ENCODE measurements at places on chromosomes 7 and 10.

GRCh38 chr7:123348690-123349089 is 148.9 kb upstream of the SLC13A1 start:
- DNase-seq: no peak

DNA sequence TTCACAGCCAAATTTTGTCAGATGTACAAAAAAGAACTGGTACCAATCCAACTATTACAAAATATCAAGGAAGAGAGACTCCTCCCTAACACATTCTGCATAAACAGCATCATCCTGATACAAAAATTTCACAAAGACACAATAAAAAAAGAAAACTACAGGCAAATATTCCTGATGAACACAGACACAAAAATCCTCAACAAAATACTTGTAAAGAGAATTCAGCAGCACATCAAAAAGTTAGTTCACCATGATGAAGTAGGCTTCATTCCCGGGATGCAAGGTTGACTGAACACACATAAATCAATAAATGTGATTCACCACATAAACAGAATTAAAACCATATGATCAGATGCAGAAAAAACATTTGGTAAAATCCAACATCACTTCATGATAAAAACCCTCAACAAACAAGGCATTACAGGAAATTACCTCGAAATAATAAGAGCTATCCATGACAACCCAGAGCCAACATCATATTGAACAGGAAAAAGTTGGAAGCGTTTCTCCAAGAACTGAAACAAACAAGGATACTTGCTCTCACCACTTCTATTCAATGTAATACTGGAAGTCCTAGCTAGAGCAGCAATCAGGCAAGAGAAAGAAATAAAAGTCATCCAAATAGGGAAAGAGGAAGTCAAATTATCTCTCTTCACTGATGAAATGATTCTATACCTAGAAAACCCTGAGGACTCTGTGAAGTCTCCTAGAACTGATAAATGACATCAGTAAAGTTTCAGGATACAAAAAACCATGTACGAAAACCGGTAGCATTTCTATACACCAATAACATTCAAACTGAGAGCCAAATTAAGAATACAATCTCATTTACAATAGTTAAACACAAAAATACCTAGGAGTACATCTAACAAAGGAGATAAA is 223.1 kb downstream of the REEP3 start:
- DNase-seq: no peak

DNA sequence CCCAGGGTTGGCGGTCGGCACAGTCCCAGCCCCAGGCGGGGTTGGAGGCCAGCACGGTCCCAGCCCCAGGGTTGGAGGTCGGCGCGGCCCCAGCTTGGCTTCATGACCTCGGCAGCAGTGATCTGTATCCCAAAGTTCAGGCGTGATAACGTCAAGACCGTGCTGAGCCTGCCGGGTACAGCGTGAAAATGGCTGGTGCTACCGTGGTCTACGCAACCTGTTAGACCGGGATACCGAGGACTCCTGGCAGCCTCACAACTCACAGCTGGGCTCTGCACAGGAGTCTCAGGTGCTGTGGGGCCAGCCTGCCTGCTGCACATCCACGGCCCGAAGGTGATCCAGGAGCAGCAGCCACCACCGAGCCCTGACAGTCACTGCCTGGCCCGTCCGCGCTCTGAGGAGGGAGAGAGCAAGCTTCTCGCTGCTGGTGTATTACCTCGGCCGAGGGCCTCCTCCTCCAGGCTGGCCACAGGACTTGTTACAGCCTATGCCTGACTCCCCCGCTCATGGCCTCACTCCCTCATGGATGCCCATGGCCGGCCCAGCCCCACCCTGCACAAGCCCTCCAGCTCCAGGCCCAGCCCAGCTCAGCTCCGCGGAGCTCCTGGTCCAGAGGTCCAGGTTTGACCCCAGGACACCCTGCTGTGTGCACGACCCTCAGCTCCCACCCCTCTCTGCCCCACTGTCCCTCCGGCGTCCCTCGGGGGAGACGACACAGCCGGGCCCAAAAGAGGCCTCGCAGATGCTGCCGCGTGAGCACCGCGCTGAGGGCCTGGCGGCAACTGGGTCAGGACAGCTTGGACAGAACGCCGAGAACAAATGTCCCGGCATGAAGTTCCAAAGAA is 156.0 kb downstream of the ELFN1 start:
- DNase-seq: no peak

DNA sequence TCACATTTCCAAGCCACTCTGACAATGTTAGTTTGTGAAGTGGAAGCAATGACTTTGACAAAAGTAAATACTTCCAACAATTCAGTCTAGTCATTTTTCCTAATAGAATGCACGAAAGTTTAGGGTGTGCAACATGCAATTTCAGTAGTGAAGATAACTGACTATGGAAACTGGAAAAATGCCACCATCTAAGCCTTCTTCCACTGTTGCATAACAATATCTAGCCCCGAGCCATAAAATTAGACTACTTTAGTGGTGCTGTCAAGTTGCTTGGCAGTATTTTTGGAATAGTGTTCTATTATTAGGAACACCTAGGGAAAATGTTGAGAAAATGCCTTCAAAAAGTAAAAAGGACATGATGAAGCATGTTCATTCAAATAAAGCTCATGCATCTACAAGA is 17.9 kb downstream of the SEMA3A start:
- no peak for DNase-seq

DNA sequence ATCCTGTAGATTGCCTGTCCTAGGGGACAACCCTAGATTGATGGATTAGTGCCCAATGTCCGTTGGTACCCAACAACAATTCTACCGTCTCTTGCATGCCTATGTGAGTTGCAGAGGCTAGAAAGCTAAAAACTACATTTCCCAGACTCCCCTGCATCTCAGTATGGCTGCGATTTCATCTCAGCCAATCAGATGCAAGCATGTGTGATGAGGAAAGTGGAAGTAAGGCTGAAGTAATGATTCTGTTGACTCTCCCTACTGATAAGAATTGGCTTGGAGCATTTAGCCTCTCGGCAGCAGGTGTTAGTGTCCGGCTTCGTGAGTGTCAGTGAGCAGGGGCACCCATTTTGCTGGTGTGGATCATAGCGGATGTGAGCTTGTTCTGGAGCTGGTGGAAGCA is 171.9 kb downstream of the FGFR2 start:
- DNase-seq: no peak

DNA sequence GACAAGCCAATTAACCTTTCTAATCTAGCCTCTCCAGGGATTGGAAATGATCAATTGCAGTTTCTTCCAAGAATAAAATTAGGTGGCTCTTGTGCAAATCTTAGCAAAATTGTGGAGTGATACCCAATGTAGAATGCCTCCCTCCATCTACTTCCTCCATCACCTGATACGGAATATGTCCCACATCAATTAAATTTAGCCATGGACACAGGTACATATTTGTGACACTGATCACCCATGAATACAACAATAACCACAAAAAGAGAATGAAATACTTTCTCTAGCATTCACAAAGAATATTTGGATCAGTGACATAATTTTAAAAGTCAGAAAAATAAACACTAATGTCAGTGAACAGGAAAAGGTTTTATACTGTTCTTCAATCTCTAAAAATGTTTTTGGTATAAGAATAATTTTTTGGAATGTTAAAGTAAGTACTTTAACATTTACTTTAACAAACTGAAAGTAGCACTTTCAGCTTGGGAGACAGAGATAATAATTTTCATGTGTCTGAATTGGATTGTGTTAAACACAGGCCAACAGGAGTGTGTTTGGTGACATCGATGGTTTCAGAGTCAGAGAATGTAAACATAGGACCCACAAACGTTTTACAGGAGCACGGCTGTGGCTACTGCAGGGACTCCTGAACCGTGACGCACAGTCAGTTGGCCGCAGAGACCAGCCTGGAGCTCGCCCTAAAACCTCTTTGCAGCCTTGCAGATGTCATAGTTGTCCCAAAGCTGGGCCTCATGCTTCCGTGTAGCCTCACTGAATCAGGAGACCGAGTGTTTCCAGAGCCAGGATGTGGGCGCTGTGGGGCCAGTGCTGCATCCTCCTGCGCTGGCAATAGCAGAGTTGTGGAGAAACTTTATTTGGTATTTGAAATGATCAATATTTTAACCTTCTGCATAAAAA is 7.2 kb downstream of the RBM20 start:
- no peak for DNase-seq

DNA sequence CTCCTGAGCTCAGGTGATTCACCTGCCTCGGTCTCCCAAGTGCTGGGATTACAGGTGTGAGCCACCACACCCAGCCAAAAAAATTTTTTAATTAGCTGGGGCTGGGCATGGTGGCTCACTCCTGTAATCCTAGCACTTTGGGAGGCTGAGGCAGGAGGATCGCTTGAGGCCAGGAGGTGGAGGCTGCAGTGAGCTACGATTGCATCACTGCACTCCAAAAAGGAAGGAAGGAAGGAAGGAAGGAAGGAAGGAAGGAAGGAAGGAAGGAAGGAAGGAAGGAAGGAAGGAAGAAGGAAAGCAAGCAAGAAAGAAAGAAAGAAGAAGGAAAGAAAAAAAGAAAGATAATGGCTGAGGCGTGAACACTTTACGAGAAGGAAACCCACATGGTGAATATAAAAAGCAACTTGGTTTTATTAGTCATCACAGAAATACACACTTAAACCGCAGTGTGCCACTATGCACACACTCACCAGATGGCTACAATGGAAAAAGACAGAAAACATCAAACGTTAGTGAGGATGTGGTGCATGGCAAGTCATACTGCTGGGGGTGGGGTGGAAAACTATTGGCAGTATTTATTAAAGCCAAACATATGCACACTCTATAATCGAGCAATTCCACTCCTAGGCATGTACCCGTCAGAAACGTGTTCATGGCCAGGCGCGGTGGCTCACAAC is 4.4 kb upstream of the CCL26 start:
- no peak for DNase-seq

DNA sequence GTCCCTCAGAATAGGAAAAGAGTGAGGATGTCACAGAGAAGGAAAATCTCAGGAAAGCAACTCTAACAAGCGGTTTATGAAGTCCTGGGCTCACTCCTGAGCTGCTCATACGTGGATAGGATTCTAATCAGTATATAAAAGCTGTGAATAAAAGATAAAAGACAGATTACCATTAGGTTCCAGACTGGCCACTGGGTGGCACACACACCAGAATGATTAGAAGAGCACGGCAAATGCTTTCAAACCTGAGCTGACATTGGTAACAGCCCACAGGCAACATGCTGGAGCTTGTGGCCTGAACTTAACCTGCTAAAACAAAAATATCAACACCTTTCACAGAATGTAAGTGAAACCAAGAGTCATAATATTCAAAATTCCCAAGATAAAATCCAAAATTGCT is 370.8 kb downstream of the GRID1 start:
- DNase-seq: no peak

DNA sequence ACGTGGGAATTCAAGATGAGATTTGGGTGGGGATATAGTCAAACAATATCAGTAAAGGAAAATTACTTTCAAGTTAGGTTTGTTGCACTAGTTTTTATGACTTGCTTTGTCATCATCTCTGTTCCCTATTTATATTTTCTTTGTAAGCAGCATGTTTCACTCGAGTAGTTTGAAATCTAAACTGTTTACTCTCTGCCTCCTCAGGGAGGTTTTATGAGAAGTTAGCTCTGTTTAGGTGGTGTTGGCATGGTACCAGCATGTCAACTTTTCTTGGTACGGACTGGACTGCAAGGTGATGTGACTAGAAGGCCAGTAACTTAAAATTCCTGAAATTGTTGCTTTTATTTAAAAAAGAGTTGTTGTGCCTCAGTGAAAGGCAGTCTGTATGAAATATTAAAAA is 59.2 kb upstream of the MTPN start:
- DNase-seq: no peak

GRCh38 chr10:118307220-118307619 is 34.9 kb downstream of the FAM204A start:
- no peak for DNase-seq

DNA sequence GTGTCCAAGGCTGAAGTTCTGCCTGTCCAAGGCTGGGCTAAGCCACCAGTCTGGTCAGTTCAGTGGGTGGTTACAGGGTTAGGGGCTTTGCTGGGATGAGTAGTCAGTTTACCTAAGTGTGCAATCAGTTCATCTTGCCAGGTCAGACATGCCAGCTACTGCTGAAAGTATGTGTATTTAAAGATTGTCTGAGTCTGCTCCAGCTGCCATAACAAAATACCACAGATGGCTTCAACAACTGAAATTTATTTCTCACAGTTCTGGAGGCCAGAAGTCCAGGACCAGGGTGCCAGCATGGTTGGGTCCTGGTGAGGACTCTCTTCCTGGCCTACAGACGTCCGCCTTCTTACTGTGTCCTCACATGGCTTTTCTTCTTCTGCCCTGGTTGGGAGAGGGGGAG is 52.4 kb upstream of the TNS3 start:
- DNase-seq: no peak

- DNase-seq: no peak
Measured at GRCh38 chr10:22322641-22323160, 1.8 kb downstream of the BMI1 start.

- no peak for DNase-seq
Measured at GRCh38 chr10:122173337-122173736, 97.8 kb upstream of the BTBD16 start.

GRCh38 chr10:13563481-13564445 is 23.0 kb upstream of the PRPF18 start:
- DNase-seq: no peak

GRCh38 chr10:3987143-3987974 is 202.3 kb upstream of the KLF6 start:
- no peak for DNase-seq

Measured in occipital lobe (tissue), 3 donors.